Fibroblast of skin of abdomen (primary cell): ENCODE measurements at places on chromosomes 16 and 17.

- peak; percentile 62 for DNase-seq
Measured at GRCh38 chr17:50221864-50222545, 20.6 kb upstream of the COL1A1 start.

DNA sequence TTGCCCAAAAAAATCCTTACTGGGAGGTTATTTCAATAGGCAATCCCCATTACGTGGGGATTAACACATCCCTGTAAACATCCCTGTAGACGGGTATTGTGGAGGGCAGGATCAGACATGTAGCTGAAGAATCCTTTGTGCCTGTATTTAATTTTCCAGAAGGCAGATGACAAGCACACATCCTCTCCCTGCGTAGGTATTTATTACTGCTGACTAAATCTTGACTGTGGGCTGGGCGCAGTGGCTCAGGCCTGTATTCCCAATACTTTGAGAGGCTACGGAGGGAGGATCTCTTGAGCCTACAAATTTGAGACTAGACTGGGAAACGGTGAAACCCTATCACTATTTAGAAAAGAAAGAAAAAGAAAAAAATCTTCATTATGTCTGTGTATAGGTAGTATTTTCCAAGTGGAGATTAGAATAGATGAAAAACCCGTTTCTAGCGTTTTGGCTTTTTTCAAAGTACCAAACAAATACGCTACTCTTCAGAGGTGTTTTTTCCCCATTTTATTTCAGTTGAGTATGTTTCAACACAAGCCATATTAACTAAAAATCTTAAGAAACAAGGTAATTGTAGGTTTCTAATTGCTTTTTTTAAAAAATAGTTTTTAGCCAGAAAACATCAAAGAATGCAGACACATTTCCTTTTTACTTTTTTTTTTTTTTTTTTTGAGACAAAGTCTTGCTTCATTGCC is 1.5 kb upstream of the MARF1 start:
- peak; percentile 74 for DNase-seq

DNA sequence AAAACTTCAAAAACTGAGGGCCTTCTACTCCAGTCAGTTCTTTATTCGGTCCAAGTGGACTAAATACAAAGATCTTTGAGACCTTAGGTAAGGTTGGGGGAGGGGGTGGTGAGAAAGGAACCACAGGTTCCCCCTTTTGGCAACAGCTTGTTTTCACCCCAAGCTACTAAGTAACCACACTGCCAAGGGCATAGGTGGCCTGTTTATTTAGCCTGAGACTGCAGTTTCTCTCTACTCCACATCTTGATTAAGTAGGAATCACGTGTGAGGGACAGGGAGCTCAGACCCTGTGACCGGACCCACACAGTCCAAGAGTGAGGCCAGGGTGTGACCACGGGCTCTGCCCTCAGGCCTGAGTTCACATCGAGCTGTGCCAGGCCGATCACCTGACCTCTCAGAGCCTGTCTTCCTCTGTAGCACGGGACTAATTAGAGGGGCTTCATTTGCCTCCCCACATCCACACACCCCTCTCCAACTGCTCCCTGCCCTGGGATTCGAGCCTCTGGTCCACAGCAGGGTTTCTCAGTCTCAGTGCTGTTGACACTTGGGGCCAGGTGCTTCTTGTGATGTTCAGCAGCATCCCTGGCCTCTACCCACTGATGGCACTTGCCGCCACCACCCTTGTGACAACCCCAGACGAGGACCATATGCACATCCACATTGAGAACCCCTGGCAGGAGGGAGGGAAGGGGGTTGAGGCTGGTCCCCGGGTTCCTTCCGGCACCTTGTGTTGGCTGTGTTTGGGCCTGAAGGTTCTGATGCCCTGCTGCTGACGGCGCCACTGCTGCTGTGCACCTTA is 17.8 kb downstream of the ST6GALNAC2 start:
- no peak for DNase-seq

GRCh38 chr17:44647736-44648135 is 8.5 kb upstream of the MEIOC start:
- DNase-seq = no peak

- peak; percentile 18 for DNase-seq
Measured at GRCh38 chr16:88560714-88561484, 9.3 kb upstream of the ZC3H18 start.

DNA sequence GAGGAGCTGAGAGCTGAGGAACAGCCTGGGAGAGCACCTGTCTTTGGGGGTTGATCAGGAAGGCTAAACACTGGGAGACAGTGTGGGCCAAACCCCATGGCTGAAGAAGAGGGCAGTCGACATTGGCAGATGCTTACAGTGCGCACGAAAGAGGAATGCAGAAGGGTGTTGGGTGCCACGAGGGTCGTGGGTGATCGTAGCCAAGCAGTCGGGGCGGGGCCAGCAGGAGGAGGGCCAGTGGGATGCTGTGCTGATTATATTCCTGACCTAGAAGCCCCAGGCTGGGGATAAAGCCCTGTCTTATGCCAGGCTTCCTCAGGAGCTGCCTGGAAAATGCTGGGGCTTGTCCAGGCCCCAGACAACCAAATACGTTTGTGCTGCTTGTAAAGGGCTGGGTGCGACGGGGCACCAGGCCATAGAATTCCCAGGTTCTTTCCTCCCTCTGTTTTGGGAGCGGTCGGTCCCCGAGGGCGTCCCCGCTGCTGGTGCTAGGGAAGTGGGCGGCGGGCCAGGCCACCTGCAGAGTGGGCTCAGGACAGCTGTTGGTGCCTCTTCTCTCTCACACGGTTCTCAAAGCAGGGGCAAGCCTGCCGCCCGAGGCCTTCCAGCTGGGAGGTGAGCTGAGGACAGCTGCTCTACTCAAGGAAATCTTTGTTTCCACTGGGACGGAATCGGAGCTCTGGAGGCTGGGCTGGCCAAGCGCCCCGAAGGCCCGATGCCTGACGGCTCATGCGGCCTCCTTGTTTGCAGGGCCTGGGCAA is 10.0 kb downstream of the C1QTNF1 start:
- DNase-seq = no peak
